ENCODE measurements at places on chromosomes 3 and 15.

- DNase-seq, result no peak
Measured at GRCh38 chr3:159948429-159949144, 40.0 kb upstream of the IL12A start.

DNA sequence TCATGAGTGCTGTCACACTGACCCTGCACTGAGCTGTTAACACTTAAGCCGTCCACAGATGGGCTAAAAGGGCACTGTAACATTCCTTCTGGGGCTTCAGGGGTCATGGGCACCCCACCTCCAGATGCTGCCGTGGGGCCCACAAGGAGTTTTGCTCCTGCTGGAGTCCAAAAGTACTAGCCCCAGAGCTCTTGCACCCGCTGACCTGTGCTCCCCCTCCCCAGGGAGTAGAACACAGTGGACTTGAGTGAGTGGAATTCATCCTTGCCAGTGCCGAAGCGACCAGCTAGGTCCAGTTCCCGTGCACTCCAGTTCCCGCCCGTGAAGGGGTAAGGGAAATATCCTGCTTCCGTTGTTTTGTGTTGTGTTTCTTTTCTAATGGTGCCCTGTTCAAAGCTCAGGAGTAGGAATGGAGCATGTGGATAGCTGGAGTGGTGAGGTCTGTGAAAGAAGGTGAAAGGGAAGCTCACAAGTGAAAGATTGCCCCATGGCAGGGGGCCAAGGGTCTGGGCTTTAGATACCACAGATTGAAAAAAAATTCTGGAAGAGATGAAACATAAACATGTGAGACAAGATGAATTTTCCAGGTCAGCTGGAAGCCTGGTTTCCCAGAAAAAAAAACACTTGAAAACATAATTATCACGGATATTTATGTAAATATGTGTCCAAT lies 36.6 kb downstream of the SLCO2A1 start:
- DNase-seq, result no peak

GRCh38 chr3:140113996-140114788 lies 179.2 kb downstream of the CLSTN2 start:
- DNase-seq, result no peak

DNA sequence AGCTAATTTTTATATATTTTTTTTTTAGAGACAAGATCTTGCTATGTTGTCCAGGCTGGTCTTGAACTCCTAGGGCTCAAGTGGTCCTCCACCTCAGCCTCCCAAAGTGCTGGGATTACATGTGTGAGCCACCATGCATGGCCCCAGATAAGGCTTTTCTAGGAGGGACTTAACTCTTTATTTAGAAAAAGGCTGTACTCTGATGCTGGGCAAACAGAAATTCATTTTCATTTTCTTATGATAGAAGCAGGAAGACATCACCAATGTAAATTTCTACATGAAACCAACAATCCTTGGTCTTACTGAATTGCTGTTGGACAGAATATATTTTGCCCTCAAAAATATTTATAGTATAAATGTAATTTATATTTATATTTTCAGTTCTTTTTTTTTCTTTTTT lies 9.6 kb downstream of the NIPA1 start:
- DNase-seq, result no peak
